AG04450 (cell line): ENCODE measurements at places on chromosomes 16 and 17.

DNA sequence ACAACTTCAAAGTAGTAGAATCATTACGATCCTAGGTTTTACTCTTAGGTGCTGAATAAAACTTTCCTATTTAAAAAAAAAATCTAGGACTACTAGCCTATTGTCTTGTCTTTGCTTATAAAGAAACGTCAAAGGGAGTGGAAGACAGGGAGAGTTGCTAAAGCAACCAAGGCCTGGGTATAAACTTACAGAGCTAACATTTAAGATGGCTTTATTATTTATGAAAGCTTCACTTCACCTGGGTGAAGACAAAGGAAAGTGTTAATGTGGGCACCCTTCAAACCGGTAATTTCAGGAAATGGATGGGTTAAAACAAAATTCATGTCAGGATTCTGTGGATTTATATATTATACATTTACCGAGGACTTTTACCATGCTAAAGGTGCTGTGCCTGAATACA, 2.5 kb downstream of the DUSP14 start:
- DNase-seq, result no peak

- no peak for DNase-seq
These were observed 17.6 kb downstream of the CCDC42 start for GRCh38 chr17:8726941-8727555.

GRCh38 chr16:728131-728889, 1.4 kb downstream of the HAGHL start:
- DNase-seq, result no peak

DNA sequence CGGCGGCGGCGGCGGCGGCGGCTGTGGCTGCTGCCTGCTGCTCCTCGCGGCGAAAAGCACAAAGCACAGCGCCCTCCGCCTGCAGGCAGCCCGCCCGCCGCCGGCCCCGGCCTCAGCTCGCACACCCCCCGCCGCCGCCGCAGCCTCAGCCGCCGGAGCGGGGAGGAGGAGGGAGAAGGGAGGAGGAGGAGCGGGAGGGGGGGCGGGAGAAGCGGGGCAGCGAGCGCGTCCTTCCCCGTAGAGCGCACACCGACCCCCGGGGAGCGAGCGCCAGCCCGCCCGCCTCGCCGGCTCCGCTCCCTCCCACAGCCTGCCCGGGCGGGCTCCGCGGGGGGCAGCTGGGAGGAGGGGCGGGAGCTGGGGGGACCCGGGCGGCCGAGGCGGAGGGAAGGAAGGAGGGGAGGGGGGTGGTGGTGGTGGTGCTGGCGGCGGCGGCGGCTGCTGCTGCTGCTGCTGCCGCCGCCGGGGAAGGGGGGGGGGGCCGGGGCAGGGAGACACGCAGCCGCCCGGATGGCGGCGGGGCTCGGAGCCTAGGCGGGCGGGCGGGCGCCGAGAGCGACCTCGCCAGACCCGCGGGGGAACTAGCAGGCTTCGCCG, at the start of gene UBTF:
TSS of gene UBTF (minus strand) at position 60 of the 597 bp plus-strand sequence. CDS start 1,446 bp downstream, outside the sequence.
- DNase-seq, result no peak

DNA sequence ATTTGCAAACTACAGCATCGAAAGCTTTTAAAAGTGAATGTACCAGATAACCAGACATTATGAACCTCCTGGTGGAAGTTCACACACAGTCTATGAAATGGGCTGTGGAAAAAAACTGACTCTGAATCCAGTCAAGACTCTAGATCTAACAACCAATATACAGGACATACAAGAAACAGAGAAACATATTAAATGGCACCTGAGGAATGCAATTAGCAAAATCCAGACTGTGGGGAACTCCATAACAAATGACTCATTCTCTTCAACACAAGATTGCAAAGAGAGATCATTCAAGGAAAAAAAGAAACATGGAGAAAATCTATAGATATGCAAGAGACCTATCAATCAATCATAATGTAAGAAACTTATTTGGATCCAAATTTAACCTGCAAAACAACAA, 119.0 kb downstream of the MYO1D start:
- DNase-seq, result no peak

DNA sequence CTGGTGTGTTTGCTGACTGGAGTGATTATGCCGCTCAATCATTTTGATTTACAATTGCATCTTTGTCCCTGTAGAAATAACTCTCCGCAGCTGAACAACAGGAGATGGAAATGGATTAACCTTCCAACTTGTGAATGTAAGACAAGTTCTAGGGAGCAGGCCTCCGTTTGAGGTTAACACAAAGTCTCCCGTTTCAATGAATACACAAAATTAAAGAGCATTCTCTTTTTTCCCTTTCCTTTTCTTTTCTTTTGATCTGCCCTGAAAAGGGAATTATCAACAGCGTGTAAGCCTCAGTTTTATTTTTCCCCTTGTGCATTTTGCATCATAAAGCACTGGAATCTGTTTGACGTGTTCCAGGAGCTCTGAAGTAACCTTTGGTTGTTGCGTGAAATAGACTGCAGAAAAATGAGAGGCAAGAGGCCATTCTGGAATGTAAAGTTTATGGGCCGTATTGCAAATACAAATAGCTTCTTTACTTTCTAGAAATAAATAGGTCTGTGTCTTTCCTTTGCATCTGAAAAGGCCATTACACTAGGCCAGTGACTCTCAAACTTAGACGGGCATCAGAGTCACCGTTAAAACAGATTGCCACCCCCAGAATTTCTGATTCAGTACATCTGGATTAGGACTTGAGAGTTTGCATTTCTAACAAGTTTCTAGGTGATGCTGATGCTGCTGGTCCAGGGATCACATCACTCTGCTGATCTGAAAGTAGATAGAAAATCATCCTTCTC, 164.7 kb downstream of the ZNF18 start:
- DNase-seq, result no peak

- DNase-seq, result no peak
These were observed 9.2 kb upstream of the NOS2 start for GRCh38 chr17:27809555-27809954.

GRCh38 chr16:89920723-89921122, 2.1 kb downstream of the MC1R start:
- DNase-seq, result no peak
